ENCODE measurements at places on chromosomes 6 and 20.

DNA sequence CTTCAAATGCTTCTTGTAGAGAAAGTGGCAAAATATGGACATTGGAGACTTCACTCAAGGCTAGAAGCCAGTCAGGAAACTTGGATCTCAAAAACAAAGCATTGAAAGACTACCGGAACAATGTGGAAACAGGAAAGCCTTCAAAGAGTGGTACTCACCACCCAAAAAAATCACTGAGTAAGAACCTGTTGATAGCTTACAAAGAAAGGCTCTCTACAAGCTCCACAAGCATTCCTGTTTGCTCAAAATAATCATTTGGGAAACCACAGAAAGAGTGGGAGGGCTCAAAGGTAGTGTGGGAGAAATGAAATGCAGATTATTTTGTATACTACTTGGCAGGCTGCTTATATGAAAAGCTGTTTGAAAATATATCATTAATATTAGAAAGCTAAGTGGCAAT is 9.5 kb upstream of the DST start:
- no peak for DNase-seq

GRCh38 chr6:70379473-70380013 is 33.8 kb upstream of the FAM135A start:
- no peak for DNase-seq

DNA sequence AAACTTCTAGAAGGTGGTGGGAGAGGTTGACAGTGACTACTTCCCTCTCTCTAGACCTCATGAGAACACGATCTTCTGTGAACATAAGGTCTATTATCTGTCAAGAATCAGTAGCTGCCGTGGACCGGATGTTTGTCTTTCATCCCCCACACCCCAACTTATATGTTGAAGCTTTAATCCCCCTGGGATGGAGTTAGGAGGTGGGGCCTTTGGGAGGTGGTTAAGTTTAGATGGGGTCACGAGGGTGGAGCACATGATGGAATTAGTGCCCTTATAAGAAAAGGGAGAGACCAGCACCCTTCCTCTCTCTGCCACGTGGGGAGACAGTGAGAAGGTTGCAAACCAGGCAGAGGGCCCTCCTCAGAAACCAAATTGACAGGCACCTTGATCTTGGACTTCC is 409.1 kb downstream of the QKI start:
- no peak for DNase-seq

GRCh38 chr6:49269190-49269589 is 193.9 kb downstream of the MMUT start:
- DNase-seq: no peak

- no peak for DNase-seq
Observed at GRCh38 chr6:113894712-113895674, 37.8 kb downstream of the MARCKS start.

- DNase-seq: no peak
Observed at GRCh38 chr20:32238483-32239425, 31.1 kb downstream of the POFUT1 start.

DNA sequence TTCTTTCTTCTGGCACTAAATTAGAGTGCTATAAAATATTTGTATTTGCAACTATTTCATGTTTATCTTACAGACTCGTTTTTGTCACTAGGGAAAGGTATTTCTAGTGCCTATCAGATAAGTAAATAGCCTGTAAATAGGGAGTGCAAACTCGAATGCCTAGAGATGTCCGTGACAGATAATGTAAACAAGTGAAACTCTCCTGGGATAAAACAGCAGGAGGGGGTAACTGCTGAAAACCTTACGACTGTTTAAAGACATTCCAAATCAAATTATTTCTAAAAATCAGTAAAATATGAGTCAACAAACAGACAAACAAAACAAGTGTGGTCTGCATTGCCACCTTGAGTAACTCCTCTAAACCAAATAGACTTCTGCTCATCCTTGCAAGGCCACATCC is 932.1 kb downstream of the EYS start:
- no peak for DNase-seq

DNA sequence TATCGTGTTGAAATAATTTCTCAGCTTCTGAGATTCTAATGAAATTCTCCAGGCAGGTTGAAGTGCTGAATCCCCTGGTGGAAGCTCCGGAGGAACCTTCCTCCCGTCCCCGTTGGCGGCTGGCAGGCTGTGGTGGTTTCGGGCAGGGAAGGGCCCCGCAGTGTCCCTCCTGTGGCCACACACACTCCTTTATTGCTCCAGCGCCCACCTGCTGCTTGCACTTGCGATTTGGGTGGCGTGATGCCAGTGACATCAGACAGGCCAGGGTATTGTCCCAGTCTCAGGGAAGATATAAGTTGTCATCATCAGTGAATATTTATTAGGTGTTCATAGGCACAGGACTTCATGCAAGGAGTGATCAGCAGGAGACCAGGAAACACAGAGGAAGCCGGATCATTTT is 530.4 kb downstream of the QKI start:
- DNase-seq: no peak

DNA sequence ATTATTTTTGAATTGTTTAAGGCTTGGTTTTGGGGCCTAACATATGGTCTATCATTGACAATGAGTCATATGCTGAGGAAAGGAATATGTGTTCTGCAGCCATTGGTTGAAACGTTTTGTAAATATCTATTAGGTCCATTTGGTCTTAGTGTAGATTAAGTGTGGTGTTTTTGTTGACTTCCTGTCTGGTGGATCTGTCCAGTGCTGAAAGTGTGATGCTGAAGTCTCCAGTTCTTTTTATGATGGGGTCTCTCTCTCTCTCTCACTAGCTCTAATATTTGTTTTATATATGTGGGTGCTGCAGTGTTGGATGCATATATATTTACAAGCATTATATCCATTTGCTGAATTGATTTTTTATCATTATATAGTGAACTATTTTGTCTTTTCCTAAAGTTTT is 727.2 kb downstream of the KHDRBS2 start:
- DNase-seq: no peak

GRCh38 chr6:93424303-93425064 is 5.1 kb upstream of the EPHA7 start:
- DNase-seq: no peak

DNA sequence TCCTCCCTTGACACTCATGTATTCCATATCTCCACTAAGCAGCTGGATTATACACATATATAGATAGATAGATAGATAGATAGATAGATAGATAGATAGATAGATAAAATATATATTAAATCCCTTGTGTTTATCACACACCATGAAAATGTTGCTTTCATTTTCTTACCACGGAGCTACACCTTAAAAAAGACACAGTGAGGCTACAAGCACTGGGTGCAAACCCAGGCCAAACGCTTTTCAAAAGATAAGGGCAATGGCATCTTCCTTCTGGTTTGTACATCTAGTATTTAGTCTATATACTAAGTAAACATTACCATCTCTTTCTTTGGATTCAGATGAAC is 377.1 kb downstream of the ESR1 start:
- no peak for DNase-seq

DNA sequence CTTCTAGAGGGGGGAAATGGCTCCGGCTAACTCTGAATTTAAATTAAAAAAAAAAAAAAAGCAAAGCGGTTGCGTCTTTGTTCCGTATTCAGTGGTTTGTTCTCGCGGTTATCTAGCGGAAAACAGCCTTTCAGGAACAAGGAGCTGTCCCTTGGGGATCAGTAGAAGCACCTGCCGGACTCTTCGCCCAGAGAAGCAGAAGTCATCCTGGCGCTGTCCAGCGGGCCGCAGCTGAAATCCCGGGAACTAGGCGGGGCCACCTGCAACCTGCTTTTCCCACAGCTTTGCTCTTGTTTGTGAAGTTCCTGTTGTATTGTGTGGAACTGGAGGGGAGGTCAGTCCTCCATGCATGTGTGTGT is 43.9 kb upstream of the GJE1 start:
- DNase-seq: peak; percentile 20

GRCh38 chr20:62492711-62493110 is 16.9 kb upstream of the GATA5 start:
- DNase-seq: no peak

DNA sequence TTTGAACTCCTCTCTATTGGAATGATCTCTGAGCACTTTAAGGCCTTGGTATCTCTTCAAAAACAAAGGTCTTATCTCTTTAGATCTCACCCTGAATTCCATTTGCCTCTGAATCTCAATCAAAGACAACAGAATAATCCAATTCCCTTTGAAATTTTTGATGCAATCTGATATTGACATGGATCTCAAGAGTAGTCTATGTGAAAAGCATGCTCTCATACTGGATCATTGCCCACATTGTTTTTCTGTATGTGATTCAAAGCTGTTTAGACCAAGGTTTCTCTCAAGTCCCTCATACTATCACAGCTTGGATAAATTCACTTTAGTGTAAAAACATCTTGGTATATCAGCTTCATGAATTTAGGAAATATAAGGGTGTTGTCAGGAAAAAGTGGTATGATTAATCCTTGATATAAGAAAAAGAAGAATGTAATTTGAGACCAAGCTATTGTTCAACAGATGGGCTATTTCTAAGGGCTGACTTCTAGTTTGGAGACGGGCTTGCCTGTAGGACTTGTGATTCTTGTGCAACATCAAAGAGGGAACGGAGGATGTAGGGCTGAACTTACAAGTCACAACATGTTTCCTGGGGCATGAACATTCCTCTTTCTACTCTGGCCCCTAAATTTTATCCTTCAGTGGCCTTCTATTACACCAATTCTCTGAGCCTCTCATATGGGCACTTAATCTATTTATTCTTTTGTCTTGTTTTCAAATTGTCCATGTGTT is 77.9 kb upstream of the CITED2 start:
- no peak for DNase-seq

DNA sequence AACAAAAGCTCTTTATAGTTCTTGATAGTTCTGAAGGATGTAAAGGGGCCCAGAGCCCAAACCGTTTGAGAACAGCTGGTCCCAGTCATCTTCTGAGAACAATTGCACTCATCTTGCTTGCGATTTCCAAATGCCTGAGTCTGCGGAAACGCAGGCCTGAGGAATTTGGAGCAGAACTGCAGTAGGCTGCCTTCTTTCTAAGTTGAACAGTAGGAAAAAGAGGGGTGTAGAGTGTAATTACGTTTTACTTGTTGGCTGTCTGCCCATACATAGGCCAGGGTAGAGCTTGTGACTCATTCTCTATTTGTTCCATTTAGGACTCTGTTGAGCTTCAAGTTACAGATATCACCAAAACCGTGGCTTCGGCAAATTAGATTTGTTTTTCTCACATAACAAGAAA is 42.0 kb upstream of the KIF16B start:
- peak; percentile 84 for DNase-seq

- no peak for DNase-seq
Observed at GRCh38 chr6:108408861-108409260, 114.0 kb downstream of the AFG1L start.

DNA sequence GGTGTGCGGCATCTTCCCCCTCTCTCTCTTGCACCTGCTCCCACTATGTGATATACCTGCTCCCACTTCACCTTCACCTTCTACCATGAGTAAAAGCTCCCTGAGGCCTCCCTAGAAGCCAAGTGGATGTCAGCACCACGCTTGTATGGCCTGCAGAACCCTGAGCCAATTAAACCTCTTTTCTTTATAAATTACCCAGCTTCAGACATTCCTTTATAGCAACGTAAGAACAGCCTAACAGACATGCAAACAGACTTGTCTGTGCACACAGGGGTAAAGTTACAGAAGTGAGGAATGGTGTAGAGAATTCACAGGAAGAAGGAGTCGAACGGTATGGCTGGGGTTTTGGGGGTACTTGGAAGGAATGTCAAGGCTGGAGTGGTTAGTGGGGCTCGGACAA is 14.8 kb upstream of the TGM2 start:
- DNase-seq: no peak

DNA sequence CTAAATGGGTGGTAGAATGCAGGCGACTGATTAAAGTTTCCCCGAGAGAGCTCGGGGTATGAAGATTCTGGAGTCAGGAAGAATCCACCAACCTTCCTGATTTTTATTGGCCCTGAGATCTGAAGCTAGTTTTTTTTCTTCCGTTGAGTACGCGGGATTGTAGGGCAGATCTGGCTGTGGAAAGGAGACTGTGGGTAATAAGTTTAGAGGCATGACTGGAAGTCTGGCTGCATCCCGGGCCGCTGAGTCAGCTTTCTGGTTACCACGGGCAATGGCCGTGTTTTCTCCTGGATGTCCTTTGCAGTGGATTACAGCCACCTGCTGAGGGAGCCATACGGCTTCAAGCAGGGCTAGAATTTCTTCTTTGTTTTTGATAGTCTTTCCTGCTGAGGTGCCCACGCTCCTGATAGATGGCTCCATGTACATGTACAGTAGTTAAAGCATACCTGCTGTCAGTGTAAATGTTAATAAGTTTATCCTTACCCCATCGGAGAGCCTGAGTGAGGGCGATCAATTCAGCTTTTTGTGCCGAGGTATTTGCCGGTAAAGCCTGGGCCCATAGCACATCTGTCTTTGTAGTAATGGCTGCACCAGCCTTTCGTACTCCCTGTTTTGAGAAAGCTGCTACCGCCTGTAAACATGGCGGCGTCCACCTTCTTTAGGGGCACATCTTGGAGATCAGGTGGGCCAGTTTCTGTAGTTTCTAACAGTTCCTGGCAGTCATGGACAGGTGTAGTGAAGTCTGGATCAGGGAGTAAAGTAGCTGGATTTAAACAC is 154.0 kb downstream of the TRIM27 start:
- no peak for DNase-seq

- peak; percentile 10 for DNase-seq
Observed at GRCh38 chr6:105872249-105872648, 213.9 kb upstream of the PRDM1 start.

DNA sequence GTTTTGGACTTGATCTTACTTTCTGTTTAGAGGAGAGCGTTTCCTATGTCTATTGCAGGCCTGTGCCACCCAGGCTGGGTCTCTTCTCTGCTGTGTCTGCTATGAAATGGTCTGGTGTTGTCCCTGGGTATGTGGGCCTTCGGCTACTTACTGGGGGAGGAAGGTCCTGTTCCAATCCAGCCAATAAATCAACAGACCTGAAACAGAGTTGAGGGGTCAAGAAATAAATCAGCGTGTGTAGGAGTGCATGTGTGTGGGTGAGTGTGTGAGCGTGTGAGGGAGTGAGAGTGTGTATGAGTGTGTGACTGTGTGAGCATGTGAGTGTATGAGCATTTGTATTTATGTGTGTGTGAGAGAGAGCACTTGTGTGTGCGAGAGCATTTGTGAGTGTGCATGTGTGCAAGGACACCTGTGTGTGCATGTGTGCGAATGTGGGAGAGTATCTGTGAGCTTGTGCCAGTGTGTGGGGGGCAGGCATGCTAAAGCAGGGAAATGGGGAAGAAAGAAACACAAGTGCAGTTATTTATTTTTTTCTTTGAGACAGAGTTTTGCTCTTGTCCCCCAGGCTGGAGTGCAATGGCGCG is 86.3 kb upstream of the PMEPA1 start:
- DNase-seq: no peak

- DNase-seq: peak; percentile 96
Observed at GRCh38 chr6:107491760-107492660, 2.1 kb downstream of the SOBP start.

DNA sequence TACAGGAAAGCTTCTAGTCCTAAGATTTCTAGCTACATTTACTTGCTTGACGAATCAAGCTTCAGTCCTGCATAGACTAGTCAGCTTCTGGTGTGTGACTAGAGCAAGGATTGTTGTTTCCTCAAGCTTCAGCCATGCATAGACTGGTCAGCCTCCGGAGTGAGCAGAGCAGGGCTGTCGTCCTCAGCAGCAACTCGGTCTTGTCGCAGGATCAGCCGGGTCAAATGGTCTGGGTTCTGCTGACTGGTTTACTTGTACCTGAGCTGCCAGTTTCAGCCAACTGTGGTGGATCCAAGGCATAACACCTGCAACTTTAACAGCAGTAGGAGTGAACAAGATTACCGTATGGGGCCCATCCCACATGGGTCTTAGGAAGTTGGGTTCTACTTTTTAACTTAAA is 10.8 kb upstream of the GMPR start:
- DNase-seq: no peak
